AG04449 (cell line): ENCODE measurements at places on chromosomes 5 and 9.

- DNase-seq = no peak
These were observed 625.5 kb downstream of the CHSY3 start for GRCh38 chr5:130529511-130530485.

- no peak for DNase-seq
These were observed 60.1 kb downstream of the PRKACG start for GRCh38 chr9:68953771-68954170.

DNA sequence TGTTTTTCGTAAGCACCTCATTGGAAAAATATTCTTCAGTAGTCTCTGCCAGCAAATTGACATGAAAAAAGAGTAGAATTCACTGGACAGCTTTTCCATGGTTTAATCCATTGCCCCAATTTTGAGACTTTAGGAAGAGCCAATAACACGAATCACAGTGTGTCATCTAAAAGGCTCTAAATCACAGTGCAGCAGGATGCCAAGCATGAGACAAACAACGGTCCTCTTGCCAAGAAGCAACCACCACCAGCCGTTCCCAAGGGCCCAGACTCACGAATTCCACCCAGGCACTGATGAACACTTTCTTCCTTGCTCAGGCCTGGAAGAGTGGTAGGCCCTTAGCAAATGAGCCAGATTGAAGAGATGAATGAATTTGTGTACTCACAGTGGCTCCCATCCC, 18.3 kb upstream of the IRX4 start:
- DNase-seq = no peak

- no peak for DNase-seq
These were observed 42.5 kb upstream of the GLRX start for GRCh38 chr5:95864944-95865504.

DNA sequence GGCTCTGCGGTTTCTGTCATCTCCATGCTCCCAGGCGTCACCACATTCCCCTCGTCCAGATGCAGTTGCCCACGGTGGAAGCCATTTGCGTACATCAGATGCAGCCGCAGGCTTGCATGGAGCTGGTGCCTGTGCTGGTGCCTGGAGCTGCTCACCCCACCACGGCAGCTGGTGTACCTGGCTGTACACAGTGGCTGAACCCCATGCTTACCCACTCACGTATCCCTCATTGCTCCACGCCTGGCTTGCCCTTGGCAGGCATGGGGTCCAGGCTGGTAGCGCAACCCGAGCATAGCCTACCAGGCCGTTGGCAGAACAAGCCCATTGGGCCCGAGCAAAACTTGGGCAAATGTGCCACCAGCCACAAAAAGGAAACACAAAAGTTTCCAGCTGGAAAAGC, 159.5 kb downstream of the GHR start:
- DNase-seq = no peak

- DNase-seq = no peak
These were observed 1.4 kb downstream of the MEF2C start for GRCh38 chr5:88881571-88881971.

DNA sequence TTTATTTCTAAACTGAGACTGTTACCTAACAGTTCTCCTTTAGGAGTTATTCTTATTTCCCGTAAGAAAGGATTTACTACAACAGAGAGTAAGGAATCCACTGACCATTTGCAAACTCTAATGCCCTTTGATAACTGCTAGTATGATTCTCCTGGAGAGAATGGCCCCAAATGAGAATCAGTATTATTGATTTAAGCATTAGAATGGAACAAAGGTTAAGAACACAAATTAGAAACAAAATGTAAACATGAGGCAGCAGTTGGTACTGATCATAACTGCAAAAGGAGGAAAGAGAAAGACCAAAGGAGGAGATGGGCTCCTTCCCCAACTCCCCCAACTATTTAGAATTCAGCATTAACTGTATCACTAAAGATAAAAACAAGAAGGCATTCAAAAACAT, 30.7 kb downstream of the PSIP1 start:
- DNase-seq = no peak

DNA sequence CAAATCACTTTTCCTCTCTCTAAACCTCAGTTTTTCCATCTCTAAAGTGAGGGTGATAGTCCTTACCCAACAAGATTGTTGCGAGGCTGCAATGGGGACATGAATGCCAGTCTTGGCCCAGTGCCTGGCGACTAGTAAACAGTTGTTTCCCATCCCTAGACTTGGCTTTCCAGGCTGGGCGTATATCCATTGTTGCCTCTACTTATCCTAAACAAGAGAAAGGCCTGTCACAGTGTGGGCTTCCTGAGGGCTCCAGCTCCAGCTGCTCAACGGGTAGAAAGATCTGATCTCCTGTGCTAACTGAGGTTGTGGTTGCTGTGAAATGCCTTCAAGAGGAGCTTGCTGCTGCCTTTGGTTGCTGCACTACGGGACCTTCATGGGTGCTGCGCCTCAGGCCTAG, 142.0 kb downstream of the NSG2 start:
- no peak for DNase-seq

GRCh38 chr9:38486837-38487236, 62.6 kb upstream of the IGFBPL1 start:
- no peak for DNase-seq

DNA sequence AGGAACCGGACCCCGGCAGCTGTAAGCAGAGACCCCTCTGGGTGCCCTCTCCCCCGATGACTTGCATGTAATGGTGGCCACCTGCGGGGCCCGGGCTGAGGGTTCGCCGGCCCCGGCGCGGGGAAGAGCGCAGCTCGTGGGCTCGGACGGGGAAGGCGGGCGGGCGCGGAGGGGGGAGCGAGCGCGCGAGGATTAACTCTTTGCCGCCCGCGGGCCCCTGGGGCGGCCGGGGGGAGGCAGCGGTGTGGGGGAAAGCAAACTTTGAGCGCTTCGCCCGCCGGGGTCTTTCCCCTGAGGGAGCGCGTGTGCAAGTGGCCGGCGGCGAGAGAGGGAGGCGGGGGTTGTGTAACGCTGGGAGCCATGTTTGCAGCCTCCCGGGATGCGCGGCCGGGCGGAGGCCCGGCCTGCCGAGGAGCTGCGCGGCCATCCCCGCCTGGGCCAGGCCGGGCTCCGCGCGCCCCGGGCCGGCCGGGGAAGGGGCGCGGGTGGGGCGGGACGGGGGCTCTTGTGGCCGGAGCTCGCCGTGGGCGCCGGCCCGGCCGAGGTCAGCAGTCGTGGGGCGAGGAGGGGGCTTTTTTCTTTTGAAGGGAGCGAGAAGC, 547 bp downstream of the ANP32B start:
- no peak for DNase-seq

DNA sequence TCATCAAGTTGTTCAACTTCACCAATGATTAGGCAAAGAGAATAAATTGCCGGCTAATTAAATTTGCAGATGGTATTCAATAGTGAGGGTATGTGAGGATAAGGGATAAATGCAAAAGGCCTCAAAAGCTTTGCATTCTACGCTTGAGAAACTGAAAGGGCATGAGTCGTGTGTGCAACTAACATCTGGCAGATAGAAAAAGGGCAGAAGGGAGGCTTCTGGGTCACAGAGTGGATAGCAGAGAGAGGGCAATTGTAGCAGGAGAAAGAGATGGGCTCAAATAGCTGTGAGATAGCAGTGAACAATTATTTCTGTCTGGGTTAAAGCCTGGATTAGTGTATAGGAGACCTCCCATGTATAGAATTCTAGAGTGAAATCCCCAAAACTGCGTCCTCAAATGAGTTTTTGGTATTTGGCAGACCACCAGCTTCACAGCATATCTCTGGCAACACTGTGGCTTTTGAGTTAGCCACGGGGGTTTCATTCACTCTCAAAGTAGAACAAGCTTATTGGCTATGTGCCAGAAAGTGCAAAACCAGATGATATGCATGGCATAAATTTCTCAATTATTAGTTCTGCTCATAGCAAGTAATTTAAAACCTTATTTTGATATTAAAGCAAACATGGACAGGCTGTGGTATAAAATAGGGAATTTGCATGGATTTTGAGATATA, 586.3 kb downstream of the BRINP1 start:
- no peak for DNase-seq

GRCh38 chr5:86155796-86156195, 461.9 kb upstream of the COX7C start:
- DNase-seq = no peak

GRCh38 chr9:23728736-23729135, 97.3 kb downstream of the ELAVL2 start:
- no peak for DNase-seq

GRCh38 chr5:25858019-25858418, 1180.4 kb downstream of the CDH9 start:
- no peak for DNase-seq

- no peak for DNase-seq
These were observed 124.1 kb downstream of the MVB12B start for GRCh38 chr9:126450668-126451205.

DNA sequence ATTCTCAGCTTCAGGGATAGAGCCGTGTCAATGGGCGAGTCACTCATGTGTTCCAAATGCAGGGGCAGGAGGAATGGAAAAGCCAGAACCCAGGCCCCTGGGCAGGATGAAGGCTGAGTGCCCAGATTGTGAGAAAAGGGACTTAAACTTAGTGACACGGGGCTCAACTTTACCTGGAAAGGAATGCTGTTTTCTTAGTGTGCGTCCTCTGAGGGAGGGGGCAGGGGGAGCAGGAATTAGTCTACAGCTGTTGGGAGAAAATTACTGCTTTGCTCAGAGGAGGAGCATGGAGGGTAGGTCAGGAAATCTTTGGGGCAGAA, 14.6 kb downstream of the HK3 start:
- DNase-seq = no peak

- DNase-seq = no peak
These were observed 5.0 kb downstream of the LMX1B start for GRCh38 chr9:126618585-126619360.

DNA sequence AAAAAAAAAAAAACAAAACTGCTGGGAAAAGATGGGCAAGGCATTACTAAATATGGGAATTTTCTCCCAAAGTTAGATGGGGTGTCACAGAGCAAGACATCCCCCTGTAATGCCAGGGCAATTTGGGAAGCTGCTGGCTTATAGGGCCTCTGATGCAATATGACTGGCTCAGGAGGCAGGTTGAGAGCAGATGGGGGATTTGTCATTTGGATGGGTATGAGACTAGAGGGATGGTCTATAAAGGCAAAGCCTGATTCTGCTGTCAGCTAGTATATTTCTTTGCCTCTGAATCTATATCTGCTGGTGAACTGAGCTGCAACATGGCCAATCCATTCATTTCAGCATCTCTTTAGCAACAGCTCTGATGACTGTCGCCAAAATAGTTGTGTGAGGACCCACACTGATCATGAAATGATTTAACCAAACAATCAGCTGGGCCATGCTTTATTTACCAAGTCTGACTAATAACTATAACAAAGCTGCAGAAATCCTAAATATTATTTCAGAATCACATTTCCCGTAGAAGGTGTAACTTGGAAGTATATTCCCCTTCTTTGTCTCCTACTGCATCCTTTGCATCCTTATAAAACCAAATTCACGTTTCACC, 455.1 kb upstream of the ZNF608 start:
- DNase-seq = no peak

DNA sequence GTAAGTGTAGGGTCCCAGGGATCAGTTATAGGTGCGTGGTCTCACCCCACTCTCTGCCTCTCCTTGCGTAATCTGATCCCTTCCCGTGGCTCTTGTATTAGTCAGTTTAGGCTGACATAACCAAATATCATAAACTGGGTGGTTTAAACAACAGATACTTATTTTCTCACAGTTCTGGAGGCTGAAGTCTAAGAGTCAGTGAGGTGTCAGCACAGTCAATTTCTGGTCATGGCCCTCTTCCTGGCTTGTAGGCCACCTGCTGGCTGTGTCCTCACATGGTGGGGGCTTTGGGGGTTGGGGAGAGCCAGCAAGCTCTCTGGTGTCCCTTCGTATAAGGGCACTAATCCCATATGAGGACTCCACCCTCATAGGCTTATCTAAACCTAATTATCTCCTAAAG, 32.3 kb downstream of the CARTPT start:
- DNase-seq = no peak

GRCh38 chr9:70131296-70131695, 87.6 kb downstream of the MAMDC2 start:
- no peak for DNase-seq

GRCh38 chr5:13985731-13986418, 41.4 kb upstream of the DNAH5 start:
- peak; percentile 31 for DNase-seq

DNA sequence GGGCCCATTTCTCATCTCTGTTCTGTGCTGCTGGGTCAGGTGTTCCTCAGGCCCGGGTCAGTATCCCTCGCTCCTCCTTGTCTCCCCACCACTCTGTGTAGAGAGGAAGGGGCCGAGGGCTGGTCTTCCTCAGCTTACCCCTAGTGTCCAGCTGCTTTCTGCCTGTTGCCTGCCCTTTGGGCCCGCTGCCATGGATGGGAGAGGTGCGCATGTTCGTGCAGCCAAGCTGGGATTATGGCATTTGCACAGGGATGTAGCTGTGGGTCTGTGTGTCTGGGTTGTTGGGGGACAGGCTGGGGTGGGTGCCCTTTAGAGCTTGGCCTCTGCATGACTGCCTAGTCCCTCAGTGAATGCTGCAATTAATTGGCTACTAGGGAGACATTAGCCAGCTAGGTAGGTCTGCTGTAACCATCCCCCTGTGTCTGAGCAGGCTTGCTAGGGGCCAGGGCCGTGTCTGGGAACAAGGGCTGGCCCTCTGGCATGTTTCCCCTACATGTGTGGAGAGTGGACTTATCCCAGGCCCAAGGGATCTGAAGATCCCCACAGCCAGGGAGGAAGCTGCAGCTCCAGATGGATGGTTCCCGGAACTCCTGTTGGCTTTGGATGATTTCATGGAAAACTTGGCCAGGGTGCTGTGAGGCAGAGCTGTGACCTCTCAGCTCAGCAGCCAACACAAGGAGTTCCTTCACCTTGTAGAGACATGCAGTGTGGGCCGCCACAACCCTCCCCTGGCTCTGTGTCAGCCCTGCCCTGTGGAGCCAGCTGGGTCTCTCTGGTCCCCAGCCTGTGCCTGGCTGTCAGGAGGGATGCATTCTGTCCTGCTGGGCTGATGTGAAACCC, 161.9 kb downstream of the MACROH2A1 start:
- DNase-seq = no peak

DNA sequence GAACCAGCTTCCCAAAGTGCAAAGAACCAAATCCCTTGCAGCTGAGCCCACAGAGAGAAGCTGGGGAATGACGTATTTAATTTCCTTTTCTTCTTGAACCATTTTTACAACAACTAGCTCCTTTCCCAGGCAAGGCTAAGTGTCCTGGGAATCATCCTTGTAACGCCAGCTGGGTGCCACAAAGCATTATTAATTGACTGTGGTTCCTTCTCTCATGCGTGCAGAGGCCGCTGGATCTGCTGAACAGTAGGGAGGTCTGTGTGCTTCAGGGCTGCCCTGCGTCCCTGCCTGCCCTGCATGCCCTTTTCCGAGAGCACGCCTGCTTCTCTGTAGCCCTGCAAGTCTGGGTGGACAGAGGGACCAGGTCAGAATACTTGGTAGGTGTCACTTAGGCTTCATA, 124.1 kb upstream of the OTULINL start:
- DNase-seq = no peak

DNA sequence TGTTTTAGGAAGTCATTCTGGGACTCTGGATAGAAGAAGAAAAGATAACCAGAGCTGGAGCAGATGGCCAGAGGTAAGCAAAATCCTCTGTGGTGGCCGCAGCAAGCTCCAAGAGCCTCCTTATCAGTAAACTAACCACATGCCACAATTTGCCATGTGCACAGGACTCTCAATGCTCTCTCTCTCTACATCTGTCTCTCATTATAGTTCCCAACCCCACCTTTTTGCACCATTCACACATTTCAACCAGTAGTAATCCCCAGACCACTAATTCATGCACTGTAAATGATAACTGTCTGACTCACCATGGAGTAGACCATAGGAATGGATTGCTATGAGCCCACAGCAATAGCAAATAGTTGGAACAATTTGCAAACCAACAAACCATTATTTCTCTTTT, 526.1 kb downstream of the TLR4 start:
- DNase-seq = no peak
